ENCODE measurements at places on chromosomes 7 and 10.
A peak's percentile ranks its signal among the peaks of the same experiment; 100 is the strongest.

GRCh38 chr10:30510184-30510931 lies 76.4 kb downstream of the MAP3K8 start:
- no peak for DNase-seq

DNA sequence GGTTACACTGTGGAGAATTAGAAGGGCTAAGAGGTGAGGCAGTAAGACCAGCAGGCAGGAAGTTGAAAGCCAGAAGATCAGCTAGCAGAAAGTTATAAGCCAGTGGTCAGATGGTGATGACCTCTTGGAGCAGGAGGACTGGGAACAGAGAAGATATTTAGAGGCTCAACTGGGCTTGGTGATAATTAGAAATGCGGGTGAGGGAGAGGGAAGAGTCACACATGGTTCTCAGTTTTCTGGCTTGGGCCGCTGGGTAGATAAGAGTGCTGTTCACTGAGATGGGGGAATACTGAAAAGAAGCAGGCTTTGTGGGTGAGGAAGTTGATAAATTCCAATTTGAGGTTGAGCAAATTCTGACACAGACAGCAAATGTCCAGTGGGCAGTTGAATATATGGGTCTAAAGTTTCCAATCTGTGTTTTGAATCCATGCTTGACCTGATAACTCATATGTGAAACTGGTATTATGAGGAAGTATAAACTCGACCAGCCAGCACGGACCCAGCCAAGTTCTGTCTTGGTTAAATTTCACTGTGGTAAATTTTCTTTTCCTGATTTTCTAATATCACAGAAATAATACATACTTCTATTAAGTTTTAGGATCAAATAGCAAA lies 22.7 kb downstream of the LSMEM1 start:
- DNase-seq, result no peak

DNA sequence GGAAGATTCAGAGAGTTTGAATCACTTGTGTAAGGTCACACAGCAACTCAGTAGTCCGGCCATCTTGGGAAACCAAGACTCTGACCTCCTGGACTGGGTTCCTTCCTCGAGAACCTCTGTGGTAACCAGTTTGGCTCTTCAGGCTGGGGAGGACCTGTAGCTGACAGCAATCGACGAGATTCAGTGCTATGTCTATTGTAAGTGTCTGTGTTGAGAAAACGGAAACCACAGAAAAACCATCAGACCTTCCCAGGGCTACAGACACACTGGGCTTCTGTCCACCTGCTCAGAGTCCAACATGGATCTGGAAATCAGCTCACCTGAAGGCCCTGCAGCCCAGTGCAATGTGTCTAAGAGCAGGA lies 403.7 kb downstream of the RPS24 start:
- DNase-seq, result no peak

- no peak for DNase-seq
Measured at GRCh38 chr7:105136221-105136620, 122.2 kb downstream of the KMT2E start.

GRCh38 chr7:120920591-120921274 lies 29.8 kb upstream of the ING3 start:
- peak; percentile 21 for DNase-seq
